ENCODE measurements at places on chromosomes 1 and 21. TPM values are rescaled to one million over a fixed set of nuclear protein-coding genes. Genes with fewer than 3 reads are reported as not detected.

DNA sequence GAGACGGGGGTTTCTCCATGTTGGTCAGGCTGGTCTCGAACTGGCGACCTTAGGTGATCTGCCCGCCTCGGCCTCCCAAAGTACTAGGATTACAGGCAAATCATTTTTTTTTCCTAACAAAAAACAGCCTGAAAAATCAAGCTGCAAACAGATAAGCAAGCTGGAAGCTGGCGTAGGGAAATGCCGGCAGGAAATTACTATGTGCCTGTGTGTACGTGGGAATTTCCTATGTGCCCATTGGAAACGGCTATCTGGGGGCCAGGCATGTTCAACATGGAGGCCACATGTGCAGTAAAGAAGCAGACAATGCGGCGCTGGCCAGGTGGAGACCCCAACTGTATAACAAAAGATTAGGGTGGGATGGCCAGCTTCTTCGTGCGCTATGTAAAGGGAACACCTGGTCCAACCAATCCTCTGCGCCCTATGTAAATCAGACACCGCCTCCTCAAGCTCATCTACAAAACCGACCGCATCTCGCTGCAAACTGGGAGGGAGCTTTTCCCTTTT is 9.1 kb upstream of the AADACL4 start:
- no peak overlapping the region for H3K4me3 ChIP-seq
- DNase-seq: no peak

DNA sequence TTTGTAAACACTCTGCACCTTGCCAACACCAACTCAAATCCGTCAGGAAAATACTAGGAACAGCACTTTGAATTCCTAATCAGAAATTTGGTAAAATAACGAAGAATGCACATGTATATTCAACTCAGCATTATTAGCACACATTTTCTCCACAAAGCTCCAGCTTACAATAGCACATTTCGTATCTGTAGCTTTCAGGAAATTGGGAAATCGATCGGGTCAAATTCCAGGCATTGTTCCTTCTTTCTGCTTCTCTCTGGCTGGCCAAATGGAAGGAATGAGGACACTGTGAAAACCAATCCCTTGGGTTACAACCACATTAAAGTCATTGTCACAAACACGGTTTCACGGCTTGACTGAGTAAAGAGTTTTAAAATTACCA is 58.6 kb downstream of the NPHP4 start:
- no peaks in the 10 kb centered on the region for H3K27me3 ChIP-seq
- H3K27ac ChIP-seq: no peak overlapping the region
- no peak for DNase-seq

DNA sequence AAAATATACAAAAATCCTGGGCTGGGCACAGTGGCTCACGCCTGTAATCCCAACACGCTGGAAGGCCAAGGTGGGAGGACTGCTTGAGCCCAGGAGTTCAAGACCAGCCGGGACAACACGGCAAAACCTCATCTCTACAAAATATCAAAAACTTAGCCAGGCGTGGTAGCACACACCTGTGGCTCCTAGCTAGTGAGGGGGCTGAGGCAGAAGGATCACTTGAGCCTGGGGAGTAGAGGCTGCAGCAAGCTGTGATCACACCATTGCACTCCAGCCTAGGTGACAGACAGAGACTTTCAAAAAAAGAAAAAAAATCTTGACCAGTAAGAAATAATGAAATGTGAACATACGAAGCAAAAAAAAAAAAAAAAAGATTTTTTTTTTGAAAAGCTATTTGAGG is 52.1 kb downstream of the ARID4B start:
- H3K27ac ChIP-seq: peak overlapping the region; percentile 52
- peaks cover 44% of the 10 kb centered on the region for H3K4me1 ChIP-seq
- no peaks in the 10 kb centered on the region for H3K27me3 ChIP-seq
- peak overlapping the region; percentile 15 for H3K4me3 ChIP-seq
- DNase-seq: no peak

S100A3 gene
- not detected for total RNA-seq

DNA sequence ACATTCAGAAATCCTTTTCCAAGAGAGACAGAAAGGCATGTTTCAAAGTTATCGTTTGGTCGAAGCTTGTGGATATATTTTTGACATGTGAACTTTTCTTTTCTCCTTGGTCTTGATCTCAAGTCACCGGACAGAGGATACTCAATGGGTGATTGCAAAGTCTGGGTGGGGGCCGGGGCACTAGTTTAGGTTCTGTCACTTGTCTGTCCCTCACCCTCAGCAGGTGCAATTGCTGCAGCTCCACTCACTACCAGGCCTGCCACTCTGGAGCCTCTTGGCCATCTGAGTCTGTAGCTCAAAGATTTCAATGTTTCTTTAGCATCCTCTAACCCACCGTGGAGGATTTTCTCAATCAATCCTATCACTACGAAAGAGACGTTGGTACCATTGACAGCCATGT is 246.0 kb upstream of the C1orf174 start:
- DNase-seq: no peak
- H3K27ac ChIP-seq: no peak overlapping the region
- H3K4me1 ChIP-seq: no peaks in the 10 kb centered on the region
- H3K27me3 ChIP-seq: no peaks in the 10 kb centered on the region
- no peak overlapping the region for H3K4me3 ChIP-seq

GRCh38 chr1:188642704-188643103 is 1814.0 kb downstream of the PLA2G4A start:
- H3K4me3 ChIP-seq: no peak overlapping the region
- no peak for DNase-seq
- no peaks in the 10 kb centered on the region for H3K27me3 ChIP-seq
- no peaks in the 10 kb centered on the region for H3K4me1 ChIP-seq

DNA sequence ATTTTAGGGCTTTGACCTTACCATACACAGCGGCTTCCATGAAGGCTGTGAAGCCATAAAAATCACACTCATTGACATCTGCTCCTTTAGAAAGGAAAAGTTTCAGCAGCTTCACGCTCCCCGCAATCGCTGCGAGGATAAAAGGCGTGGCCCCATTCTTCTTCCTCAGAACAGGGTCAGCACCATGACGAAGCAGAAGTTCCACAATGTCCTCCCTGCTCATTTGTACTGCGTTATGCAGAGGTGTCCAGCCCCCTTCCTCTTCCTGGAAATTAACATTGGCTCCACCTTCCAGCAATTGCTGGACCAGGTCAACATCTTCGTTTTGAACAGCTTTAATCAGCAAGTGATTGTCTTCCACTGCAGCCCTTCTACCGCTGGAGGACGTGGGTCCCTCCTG is 2.7 kb downstream of the RNASEL start:
- H3K27me3 ChIP-seq: no peaks in the 10 kb centered on the region
- H3K4me1 ChIP-seq: peaks cover 50% of the 10 kb centered on the region
- H3K4me3 ChIP-seq: no peak overlapping the region
- H3K27ac ChIP-seq: no peak overlapping the region
- DNase-seq: no peak

- no peak overlapping the region for H3K27ac ChIP-seq
- H3K4me3 ChIP-seq: no peak overlapping the region
- H3K36me3 ChIP-seq: peaks cover 58% of the 10 kb centered on the region
- peaks cover 61% of the 10 kb centered on the region for H3K4me1 ChIP-seq
- no peaks in the 10 kb centered on the region for H3K27me3 ChIP-seq
Measured at GRCh38 chr1:206734499-206735142, 36.0 kb upstream of the IL19 start.

All from activated T-helper 1 cell treated with anti-CD3 and anti-CD28 coated beads, Interleukin-12 subunit alpha, Interleukin-12 subunit beta, Interleukin-2, Interleukin-4 antibody, amounts not matched to agents 30 ng/mL and 10 ng/mL and 1 ng/mL, durations not matched to agents 14 hours and 24 hours and 36 hours (primary cell).